ENCODE measurements at places on chromosomes 3 and 15. TPM values are rescaled to one million over a fixed set of nuclear protein-coding genes. Genes with fewer than 3 reads are reported as not detected.
A peak's percentile ranks its signal among the peaks of the same experiment; 100 is the strongest.

DNA sequence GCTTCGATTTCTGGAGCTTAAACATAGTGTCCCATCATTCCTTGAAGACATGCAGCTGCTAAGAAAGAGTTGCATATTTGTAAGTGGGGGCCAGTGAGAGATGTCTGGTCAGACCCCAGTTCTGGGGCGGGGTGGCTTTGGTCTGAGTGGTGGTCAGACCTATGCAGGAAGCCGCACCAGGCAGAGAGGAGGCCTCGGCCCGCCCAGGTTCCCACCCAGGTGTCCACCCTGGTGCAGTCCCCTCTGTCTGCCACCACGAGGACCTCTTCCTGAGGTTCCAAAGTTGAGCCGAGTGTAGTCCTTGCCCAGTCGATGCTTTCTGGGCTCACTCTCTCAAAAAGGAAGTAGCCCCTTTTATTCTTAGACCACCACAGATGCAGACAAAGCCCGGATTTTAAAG is 122.6 kb upstream of the DLG1 start:
- H3K27ac ChIP-seq = no peak overlapping the region
- DNase-seq = no peak
- H3K27me3 ChIP-seq = peaks cover 10% of the 10 kb centered on the region
- no peak overlapping the region for H3K4me3 ChIP-seq
- no peaks in the 10 kb centered on the region for H3K36me3 ChIP-seq

Gene IL5RA
- total RNA-seq = not detected

DNA sequence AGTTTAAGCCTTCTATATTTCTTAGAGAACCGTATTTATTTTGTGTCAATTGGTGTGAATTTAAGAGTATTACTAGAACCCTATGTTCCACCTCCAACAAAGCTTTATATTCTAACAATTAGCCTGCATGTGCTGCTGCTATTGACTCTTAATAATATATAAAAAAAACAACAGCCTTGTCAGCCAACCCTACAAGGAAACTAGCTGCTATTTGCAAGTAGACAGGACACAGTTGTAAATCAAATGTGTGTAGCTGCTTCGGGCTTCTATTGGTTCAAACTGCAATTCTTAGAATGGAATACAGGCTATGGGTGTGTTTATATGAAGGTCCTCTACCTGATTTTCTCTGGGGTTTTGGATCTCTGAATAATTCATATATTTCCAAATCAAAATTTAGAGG is 60.7 kb downstream of the ZBTB20 start:
- DNase-seq = no peak
- H3K4me3 ChIP-seq = no peak overlapping the region
- no peaks in the 10 kb centered on the region for H3K27me3 ChIP-seq
- H3K4me1 ChIP-seq = no peaks in the 10 kb centered on the region

- no peak overlapping the region for H3K27ac ChIP-seq
- no peaks in the 10 kb centered on the region for H3K27me3 ChIP-seq
- no peak overlapping the region for H3K4me3 ChIP-seq
- H3K4me1 ChIP-seq = peaks cover 4% of the 10 kb centered on the region
- no peaks in the 10 kb centered on the region for H3K36me3 ChIP-seq
Observed at GRCh38 chr15:51585986-51586385, 36.6 kb downstream of the DMXL2 start.

GRCh38 chr3:96700322-96701315 is 113.8 kb upstream of the EPHA6 start:
- H3K4me3 ChIP-seq = no peak overlapping the region
- no peaks in the 10 kb centered on the region for H3K36me3 ChIP-seq
- no peaks in the 10 kb centered on the region for H3K4me1 ChIP-seq
- DNase-seq = no peak
- H3K27me3 ChIP-seq = no peaks in the 10 kb centered on the region

Gene RAD51
- total RNA-seq = 29.7 TPM

Gene SLC28A2
- not detected for total RNA-seq

DNA sequence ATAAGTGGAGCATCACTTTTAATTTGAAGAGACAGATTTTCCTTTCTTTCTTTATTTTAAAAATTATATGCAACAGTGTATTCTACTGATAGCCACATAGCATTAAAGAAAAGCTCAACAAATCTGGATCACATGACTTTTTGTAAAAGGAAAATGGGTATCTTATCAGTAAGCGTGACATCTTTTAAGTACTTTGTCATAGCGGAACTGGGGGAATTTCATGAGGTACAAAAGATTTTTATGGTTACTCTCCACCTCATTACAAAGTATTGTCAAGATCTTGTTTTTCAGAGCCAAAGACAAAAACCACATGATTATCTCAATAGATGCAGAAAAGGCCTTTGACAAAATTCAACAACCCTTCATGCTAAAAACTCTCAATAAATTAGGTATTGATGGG is 219.6 kb upstream of the ZPLD1 start:
- no peaks in the 10 kb centered on the region for H3K36me3 ChIP-seq
- no peaks in the 10 kb centered on the region for H3K27me3 ChIP-seq
- H3K27ac ChIP-seq = no peak overlapping the region
- H3K4me1 ChIP-seq = no peaks in the 10 kb centered on the region
- no peak for DNase-seq
- no peak overlapping the region for H3K4me3 ChIP-seq

- H3K4me1 ChIP-seq = peaks cover 4% of the 10 kb centered on the region
- no peak overlapping the region for H3K27ac ChIP-seq
- no peaks in the 10 kb centered on the region for H3K27me3 ChIP-seq
- H3K4me3 ChIP-seq = no peak overlapping the region
- no peaks in the 10 kb centered on the region for H3K36me3 ChIP-seq
Observed at GRCh38 chr15:42338500-42338899, 20.8 kb upstream of the CAPN3 start.

DNA sequence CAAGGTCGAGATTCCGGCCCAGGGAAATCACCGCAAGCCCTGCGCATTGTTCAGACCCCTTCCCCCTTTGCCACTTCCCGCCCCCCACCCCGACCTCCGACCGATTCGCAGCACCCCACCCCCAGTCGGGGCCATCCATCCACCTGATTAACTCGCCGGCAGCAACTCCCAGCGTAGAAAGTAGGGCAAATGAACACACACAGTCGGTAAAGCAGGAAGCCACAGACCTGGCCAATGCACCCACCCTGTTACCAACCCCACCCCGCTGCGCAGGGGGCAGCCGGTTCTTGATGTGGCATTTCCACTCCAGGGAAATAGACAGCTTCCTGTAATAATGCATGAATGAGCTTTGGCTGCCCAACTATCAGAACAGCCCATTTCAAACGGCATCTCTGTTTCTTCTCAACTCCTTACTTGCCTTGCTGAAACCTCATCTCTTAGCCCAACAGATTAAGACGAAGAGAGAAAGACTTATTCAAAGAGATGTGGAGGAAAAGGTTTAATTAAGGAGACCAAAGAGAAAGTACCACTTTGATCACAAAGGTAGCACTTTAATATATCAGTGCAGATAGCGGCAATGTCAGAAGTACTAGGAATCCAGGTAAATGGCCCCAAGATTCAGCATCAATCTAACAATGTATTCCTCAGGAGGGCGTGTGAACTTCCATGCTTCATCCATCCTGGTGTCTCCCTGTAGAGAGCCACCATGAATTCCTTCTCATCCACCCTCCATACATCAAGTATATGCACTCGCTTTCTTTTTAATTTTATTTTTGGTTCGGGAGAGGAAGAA is 1.9 kb downstream of the TNIK start:
- DNase-seq = peak; percentile 44
- H3K27me3 ChIP-seq = no peaks in the 10 kb centered on the region
- H3K4me1 ChIP-seq = peaks cover 25% of the 10 kb centered on the region
- H3K4me3 ChIP-seq = peak overlapping the region; percentile 74
- no peaks in the 10 kb centered on the region for H3K36me3 ChIP-seq
- peak overlapping the region; percentile 18 for H3K27ac ChIP-seq

- H3K27ac ChIP-seq = peak overlapping the region; percentile 58
- peak; percentile 32 for DNase-seq
- no peaks in the 10 kb centered on the region for H3K27me3 ChIP-seq
- peaks cover 5% of the 10 kb centered on the region for H3K4me1 ChIP-seq
- H3K36me3 ChIP-seq = no peaks in the 10 kb centered on the region
Observed at GRCh38 chr15:101723171-101723873, 951 bp downstream of the TARS3 start.

GRCh38 chr3:36248374-36248773 is 131.9 kb upstream of the STAC start:
- H3K4me3 ChIP-seq = no peak overlapping the region
- no peak for DNase-seq
- H3K36me3 ChIP-seq = no peaks in the 10 kb centered on the region
- H3K4me1 ChIP-seq = no peaks in the 10 kb centered on the region
- H3K27ac ChIP-seq = no peak overlapping the region

GRCh38 chr15:89400782-89401545 is 66.3 kb upstream of the POLG start:
- no peak overlapping the region for H3K4me3 ChIP-seq
- H3K27ac ChIP-seq = no peak overlapping the region
- H3K4me1 ChIP-seq = no peaks in the 10 kb centered on the region
- H3K36me3 ChIP-seq = no peaks in the 10 kb centered on the region
- H3K27me3 ChIP-seq = peaks cover 97% of the 10 kb centered on the region
- DNase-seq = no peak

- no peak overlapping the region for H3K4me3 ChIP-seq
- H3K36me3 ChIP-seq = no peaks in the 10 kb centered on the region
- H3K4me1 ChIP-seq = no peaks in the 10 kb centered on the region
- H3K27ac ChIP-seq = no peak overlapping the region
- no peaks in the 10 kb centered on the region for H3K27me3 ChIP-seq
Observed at GRCh38 chr3:141093971-141094684, 43.0 kb downstream of the SPSB4 start.

Gene BTLA
- not detected for total RNA-seq

DNA sequence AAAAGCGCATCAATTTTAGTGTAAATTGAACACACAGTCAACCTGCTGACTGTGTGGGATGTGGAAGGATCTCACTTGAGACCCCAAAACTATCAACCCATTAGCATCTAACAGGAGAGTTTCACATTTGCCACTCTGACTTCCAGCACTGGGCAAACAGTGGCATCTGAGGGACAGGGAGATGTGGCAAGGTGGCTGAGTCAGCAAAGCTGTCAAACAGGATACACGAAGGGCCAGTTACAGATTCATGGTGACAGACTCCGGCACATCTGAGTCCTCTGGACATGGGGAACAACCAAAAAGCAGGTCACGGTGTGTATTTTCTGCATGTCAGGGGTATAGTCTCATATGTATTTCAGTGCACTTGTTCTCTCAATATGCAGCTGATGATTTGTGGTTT is 573.4 kb upstream of the PPP2R3A start:
- no peaks in the 10 kb centered on the region for H3K27me3 ChIP-seq
- no peaks in the 10 kb centered on the region for H3K36me3 ChIP-seq
- no peak overlapping the region for H3K4me3 ChIP-seq
- no peak for DNase-seq

Gene SELENOK
- total RNA-seq = 30.4 TPM

GRCh38 chr3:41241800-41242571 is 42.7 kb downstream of the CTNNB1 start:
- no peak for DNase-seq
- H3K27me3 ChIP-seq = no peaks in the 10 kb centered on the region
- peaks cover 22% of the 10 kb centered on the region for H3K36me3 ChIP-seq

GRCh38 chr15:59104602-59104911 is 389 bp upstream of the CCNB2 start:
- peak overlapping the region; percentile 95 for H3K4me3 ChIP-seq
- H3K4me1 ChIP-seq = peaks cover 11% of the 10 kb centered on the region
- H3K27me3 ChIP-seq = no peaks in the 10 kb centered on the region
- H3K36me3 ChIP-seq = peaks cover 16% of the 10 kb centered on the region
- peak overlapping the region; percentile 57 for H3K27ac ChIP-seq

Gene DPPA4
- total RNA-seq = not detected

Gene MRPL3
- total RNA-seq = 68.8 TPM

- H3K4me1 ChIP-seq = no peaks in the 10 kb centered on the region
- H3K36me3 ChIP-seq = no peaks in the 10 kb centered on the region
- no peak overlapping the region for H3K27ac ChIP-seq
- H3K4me3 ChIP-seq = no peak overlapping the region
Observed at GRCh38 chr3:113339616-113340244, 101.6 kb downstream of the CFAP44 start.

Gene UROC1
- not detected for total RNA-seq

DNA sequence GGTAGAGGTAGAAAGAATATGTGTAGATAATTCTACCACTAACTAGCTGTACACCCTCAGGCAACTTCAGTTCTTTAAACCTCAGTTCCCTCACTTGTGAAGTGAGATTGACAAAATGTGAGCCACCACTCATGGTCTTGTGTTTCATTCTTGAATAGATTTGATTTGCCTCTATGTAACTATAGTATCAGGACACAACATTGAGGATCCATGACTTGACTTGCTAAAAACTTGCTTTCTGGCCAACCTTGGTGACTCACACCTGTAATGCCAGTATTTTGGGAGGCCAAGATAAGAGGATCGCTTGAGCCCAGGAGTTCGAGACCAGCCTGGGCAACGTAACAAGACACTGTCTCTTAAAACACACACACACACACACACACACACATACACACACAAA is 115.8 kb upstream of the FLNB start:
- no peaks in the 10 kb centered on the region for H3K4me1 ChIP-seq
- no peaks in the 10 kb centered on the region for H3K36me3 ChIP-seq
- no peaks in the 10 kb centered on the region for H3K27me3 ChIP-seq
- DNase-seq = no peak
- H3K27ac ChIP-seq = no peak overlapping the region
- no peak overlapping the region for H3K4me3 ChIP-seq
